ENCODE measurements at places on chromosomes 3 and 15.
A peak's percentile ranks its signal among the peaks of the same experiment; 100 is the strongest.

DNA sequence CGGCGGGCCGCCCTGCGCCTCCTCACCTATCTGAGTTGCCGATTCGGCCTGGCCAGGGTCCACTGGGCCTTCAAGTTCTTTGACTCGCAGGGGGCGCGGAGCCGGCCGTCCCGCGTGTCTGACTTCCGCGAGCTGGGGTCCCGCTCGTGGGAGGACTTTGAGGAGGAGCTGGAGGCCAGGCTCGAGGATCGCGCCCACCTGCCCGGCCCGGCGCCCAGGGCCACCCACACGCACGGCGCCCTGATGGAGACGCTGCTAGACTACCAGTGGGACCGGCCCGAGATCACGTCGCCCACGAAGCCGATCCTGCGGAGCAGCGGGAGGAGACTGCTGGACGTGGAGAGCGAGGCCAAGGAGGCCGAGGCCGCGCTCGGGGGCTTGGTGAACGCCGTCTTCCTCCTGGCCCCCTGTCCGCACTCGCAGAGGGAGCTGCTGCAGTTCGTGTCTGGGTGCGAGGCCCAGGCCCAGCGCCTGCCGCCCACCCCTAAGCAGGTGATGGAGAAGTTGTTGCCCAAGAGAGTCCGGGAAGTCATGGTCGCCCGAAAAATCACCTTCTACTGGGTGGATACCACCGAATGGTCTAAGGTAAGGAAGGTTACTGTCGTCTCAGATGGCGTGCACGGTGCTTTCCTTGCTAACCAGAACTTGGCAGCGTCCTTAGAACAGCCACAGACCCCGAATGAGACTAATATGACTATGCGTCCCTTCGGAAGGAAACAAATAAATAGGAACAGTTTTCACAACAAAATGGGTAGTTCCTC is 567 bp downstream of the TICRR start:
- peak; percentile 27 for DNase-seq

DNA sequence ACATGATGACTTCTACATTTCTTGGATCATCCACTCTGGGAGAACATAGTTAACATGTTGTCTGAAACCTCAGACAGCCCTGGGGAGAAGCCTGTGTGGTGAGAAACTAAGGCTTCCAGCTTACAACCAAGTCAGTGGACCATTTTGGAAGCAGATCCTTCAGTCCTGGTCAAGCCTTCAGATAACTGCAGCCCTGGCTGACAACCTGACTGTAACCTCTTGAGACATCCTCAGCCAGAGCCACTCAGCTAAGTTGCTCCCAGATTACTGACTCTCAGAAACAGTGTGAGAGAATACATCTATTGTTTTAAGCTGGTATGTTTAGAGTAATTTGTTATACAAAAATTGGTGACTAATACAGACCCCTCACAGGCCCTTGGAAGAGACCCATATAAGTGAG is 50.9 kb upstream of the KPNA4 start:
- no peak for DNase-seq

DNA sequence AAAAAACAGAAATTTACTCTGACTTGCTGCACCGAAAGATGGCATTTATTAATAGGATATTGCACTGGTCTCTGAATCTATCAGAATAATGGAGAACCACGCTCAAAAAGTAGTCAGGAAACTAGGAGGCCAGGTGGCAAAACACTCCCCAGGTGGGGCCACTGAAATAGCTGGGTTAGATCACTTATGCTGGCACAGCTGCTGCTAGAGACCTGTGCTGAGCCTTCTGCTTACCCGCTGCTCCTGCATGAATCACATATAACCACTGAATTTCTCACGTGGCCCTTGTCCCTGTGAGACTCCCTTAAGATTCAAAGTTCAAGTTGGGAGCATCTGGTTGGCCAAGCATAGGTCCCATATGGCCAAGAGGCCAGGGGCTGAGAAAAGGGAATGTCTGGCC is 66.0 kb upstream of the OXTR start:
- DNase-seq: no peak

GRCh38 chr3:139772539-139773500 is 95.0 kb upstream of the NMNAT3 start:
- DNase-seq: no peak

GRCh38 chr15:40255033-40255432 is 16.2 kb downstream of the PAK6 start:
- DNase-seq: no peak

GRCh38 chr15:57583720-57584119 is 8.0 kb upstream of the MYZAP start:
- DNase-seq: no peak

- DNase-seq: no peak
Measured at GRCh38 chr3:55243678-55244077, 243.4 kb downstream of the WNT5A start.

GRCh38 chr3:193974191-193974652 is 161.7 kb upstream of the HES1 start:
- DNase-seq: no peak

DNA sequence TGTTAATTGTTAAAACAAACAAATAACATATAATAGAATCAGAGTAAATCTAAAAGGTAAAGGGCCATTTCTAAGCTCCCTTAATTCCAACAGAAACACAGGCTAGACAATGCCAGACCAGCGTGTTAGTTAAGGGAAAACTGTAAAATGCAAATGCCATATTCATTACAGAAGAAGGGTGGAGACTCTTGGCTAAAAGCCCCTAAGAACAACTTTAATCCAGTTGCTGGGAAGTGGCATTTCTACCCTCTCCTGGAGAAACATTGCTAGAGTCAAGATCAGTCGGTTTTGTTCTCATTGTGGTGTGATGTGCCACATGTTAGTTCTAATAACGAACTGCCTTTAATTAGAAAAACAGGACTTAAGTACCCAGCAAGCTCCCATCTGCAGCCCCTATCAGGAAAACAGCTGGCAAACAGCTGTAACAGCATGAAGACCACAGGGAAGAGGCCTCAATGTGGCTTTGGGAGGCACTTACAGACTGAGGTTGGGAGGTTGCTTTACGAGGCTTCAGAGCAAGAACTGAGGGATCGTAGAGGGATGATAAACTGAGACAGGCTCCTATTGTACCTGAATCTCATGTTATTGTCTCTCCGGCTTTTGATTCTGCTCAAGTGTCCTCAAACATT is 1134.8 kb downstream of the ROBO1 start:
- DNase-seq: no peak

DNA sequence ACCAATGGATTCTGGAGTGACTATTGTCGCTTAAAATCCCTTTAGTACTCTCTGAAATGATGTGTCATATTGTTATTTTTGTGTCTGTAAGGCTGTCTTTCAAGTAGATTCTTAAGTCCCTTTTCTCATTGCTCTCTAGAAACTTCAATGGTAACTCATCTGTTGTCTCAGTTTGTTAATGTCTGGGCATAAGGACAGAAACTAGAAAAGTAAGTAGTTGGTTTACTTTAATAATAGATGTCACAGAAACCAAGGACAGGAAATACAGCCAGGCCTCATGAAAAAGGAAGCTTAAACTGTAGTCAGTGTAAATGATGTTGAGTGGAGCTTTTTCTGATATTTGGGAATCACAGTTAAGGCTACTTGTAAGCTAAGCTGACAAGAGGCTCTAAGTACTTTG is 730.2 kb upstream of the DPPA4 start:
- no peak for DNase-seq

DNA sequence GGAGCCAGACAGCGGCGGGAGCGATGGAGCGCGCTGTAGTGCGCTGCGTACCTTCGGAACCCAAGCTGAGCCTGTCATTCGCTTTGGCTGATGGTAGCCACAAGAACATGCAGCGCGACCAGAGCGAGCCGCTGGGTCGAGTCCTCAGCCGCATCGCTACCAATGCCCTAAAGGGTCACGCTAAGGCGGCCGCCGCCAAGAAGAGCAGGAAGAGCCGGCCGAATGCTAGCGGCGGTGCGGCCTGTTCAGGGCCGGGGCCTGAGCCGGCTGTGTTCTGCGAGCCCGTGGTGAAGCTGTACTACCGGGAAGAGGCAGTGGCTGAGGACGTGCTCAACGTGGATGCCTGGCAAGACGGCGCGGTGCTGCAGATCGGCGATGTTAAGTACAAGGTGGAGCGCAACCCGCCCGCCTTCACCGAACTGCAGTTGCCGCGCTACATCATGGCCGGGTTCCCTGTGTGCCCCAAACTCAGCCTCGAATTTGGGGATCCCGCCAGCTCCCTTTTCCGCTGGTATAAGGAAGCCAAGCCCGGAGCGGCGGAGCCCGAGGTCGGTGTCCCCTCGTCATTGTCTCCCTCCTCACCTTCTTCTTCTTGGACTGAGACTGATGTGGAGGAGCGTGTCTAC is 498 bp downstream of the PDE12 start:
- DNase-seq: peak; percentile 40

GRCh38 chr3:194305356-194306108 is 45.6 kb downstream of the CPN2 start:
- DNase-seq: peak; percentile 84

GRCh38 chr15:62570405-62570783 is 405.3 kb upstream of the C2CD4B start:
- DNase-seq: no peak

DNA sequence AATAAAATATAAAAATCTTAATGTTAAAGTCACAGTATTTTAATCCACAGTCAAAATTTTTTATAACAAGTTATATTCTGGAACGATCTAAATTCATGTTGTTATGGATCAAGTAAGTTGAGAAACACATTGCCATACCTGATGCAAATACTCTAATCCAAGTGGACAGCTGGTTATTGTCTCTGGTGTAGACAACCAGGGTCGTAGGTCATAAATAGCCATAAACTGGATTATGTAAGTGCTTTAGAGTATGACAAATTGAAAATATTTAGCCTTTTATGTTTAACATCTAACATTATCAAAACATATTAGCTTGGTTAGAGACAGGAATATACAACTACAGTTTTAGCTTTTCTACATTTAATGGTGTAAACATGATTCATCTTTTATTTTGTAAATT is 53.0 kb downstream of the PLSCR2 start:
- DNase-seq: no peak

DNA sequence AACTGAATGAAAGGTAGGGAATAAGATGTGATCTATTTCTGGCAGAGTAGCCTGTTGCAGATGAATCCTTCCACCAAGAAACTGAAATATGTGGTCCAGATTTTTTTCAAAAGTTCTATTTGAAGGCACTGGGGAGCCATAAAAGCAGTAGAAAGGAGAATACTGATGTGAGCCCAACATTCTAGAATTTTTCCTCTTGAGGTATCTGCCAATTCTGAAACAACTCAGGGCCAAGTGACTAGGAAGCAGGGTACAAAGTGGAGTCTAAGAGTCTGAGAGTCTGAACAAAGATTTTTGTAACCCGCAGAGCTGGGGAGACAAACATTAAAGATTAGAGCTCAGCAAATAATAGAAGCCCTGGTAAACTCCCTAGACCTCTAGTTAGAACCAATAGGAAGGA is 58.3 kb upstream of the SLCO3A1 start:
- DNase-seq: no peak

- DNase-seq: no peak
Measured at GRCh38 chr3:10162185-10162584, 2.5 kb upstream of the IRAK2 start.

DNA sequence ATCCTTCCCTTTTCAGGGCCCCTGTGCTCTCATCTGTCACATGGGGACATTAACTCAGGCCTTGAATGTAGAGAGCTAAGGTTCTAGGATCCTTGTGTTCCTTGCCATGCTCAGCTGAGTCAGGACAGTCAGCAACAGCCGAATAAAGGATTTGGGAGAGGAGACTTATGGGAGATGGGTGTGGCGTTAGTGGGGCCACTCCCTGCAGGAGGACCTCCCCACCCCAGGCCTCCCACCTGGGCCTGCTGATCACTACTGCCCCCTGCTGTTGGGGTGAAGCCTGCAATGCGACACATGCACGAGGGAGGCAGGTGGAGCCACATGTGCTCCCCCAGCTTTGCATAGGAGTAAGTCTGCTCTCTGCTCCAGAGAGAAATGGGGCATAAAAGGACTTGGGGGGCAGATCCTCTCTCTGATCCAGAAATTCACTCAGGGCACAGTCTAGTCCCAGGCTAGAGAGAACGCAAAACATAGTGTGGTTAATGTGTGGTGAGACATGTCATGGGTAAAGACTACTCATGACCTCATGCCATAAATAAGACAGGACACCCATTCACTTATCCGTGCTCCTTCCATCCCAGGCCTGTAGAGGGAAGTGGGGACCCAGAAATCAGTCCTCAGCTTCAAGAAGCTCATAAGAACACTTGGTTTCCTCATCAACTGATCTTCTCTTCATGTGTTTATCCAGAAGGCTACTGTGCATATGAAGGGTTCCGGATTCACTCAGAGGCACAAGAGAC is 19.4 kb downstream of the RBP1 start:
- DNase-seq: peak; percentile 9

- no peak for DNase-seq
Measured at GRCh38 chr3:8518138-8518537, 16.5 kb downstream of the LMCD1 start.

DNA sequence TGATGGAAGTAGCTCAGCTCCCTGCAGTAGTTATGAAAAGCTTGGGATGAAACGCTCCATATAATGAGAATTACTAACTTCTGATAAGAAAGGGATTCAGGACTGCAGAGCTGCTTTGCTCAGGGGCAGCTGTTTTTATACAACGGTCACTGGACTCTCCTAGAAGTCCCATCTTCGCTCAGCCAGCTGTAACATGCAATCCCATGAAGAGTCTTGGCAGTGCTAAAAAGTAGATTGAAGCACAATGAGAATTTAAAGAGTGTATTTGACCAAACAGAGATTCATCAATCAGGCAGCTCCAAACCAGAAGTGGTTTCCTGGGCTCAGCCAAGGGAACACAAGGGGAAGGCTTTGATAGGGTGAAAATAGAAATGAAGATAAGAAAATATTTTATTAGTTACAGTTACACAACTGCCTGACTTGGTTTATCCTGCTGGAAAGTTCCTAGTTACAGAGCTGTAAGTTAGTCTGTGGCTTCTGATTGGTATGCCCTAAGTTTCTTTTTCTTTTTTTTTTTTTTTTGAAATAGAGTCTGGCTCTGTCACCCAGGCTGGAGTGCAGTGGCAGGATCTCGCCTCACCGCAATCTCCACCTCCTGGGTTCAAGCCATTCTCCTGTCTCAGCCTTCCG is 24.1 kb downstream of the SIDT1 start:
- DNase-seq: no peak

- DNase-seq: no peak
Measured at GRCh38 chr3:105906836-105907235, 38.0 kb upstream of the CBLB start.

DNA sequence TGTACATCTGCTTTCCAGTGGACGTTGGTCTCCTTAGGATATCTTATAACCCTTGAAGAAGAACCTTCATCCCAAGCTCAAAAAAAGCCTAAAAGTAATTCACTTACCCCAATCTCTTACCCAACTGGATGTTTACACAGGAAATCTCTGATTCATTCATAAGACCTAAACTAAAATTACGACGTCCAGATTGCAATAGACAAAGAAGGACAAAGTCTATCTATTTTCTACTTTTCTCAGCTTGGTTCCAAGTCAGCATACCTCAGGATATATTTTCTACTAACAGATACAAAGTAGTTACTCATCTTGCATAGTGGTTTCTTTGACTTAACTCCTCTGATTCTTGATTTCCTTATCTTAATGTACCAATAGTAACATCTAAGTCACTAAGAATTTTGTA is 669.9 kb downstream of the OTOL1 start:
- DNase-seq: no peak

DNA sequence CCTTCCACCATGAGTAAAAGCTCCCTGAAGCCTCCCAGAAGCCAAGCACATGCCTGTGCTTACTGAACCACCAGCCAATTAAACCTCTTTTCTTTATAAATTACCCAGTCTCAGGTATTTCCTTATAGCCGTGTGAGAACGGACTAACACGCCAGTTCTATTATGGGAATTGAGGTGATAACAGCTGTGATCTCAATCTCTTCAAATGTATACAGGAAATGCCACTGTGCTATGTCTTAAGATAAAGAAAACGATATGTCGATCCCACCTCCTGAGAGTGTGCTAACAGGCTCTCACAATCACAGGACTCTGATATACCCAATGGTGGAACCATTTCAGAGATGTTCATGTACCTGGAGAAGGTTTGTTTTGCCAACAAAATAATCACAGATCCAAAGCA is 26.2 kb downstream of the CHSY1 start:
- no peak for DNase-seq
